HT-29 (cell line): ENCODE measurements at places on chromosomes 3 and 15. TPM values are rescaled to one million over a fixed set of nuclear protein-coding genes. Genes with fewer than 3 reads are reported as not detected.

C2CD4A gene
- 0.10 and 0.58 TPM in 2 replicates for total RNA-seq

LHFPL4 gene
- total RNA-seq: not detected in 2 replicates

TCAIM gene
- 8.2 and 13.7 TPM in 2 replicates for total RNA-seq

SEMA3G gene
- 0.15 and 0.31 TPM in 2 replicates for total RNA-seq

STRIT1 gene
- not detected in 2 replicates for total RNA-seq

CFAP100 gene
- 0.64 and 2.3 TPM in 2 replicates for total RNA-seq

TXNRD3 gene
- 3.2 and 4.5 TPM in 2 replicates for total RNA-seq

DAZL gene
- total RNA-seq: not detected in 2 replicates

C3orf80 gene
- not detected in 2 replicates for total RNA-seq

CHRNA7 gene
- total RNA-seq: 2.4 and 8.6 TPM in 2 replicates

ZIC4 gene
- not detected in 2 replicates for total RNA-seq

PDCD7 gene
- 9.8 and 9.9 TPM in 2 replicates for total RNA-seq

A4GNT gene
- not detected in 2 replicates for total RNA-seq

DNA sequence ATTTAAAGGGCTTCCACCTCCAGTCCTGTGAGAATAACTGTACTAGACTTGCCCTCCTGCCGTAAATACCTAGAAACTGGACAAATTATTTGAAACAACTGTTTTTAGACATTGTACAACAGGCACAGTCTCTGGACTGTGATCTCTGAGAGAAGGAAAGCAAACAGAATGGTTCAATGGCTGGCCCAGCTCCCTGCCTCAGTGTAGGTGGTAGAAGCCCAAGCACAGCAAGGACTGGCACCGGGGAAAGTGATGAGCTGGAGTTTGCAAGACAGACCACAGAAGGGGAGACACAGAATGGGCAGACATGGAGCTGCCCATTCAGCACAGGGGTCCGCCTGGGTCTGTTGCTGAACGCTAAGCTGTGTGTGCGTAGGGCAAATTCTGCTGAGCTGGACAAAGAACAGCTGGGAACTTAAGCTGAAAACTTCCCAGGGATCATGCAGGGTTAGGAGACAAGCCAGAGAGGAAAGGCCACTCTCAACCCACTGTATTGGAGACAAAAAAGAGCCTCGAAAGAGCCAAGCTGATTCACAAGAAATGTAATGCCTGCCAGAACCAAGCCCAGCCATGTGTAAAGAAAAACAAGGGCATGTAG lies 52.6 kb upstream of the SEC61A1 start:
- no peak for DNase-seq

- DNase-seq: no peak
Measured at GRCh38 chr3:58041826-58042324, 33.7 kb downstream of the FLNB start.

GRCh38 chr3:185353823-185354614 lies 8.9 kb upstream of the MAP3K13 start:
- peak; percentile 96 for DNase-seq

GRCh38 chr3:37906734-37907282 lies 45.1 kb downstream of the CTDSPL start:
- DNase-seq: no peak

GRCh38 chr15:70319466-70319865 lies 221.7 kb upstream of the TLE3 start:
- no peak for DNase-seq

- DNase-seq: no peak
Measured at GRCh38 chr15:100897221-100898151, 17.9 kb downstream of the ALDH1A3 start.

DNA sequence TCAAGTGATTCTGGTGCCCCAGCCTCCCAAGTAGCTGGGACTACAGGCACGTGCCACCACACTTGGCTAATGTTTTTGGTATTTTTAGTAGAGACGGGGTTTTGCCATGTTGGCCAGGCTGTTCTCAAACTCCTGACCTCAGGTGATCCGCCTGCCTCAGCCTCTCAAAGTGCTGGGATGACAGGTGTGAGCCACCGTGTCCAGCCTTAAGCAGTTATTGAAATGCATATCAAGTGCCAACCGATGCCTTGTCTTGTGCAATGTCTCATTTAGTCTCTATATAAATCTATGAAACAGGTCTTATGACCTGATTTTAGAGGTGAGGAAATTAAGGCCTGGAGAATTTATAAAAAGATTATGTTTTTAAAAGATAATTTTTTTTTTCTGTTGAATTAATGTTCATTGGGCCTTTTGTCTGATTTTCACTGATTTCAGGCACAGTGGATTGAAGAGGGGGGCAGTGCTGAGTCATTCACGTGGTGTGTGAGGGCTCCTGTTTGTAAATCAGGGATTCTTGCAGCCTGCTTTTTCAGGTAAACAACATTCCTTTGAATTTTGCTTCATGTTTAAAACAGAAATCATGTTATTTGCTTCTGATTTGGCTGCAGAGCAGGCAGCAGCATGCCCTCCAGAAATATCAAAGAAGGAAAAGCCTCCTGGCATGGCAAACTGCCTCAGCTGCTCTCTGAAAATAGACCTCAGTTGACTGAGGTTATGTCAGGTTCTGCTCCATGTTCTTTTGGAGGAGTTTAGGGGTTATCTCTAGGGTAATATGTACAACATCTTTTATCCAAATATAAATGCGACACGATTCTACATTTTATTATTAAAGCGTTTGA lies 407.0 kb upstream of the RGMA start:
- no peak for DNase-seq

GRCh38 chr3:151501171-151501922 lies 40.5 kb upstream of the IGSF10 start:
- DNase-seq: no peak

GRCh38 chr15:35852818-35853624 lies 307.1 kb upstream of the DPH6 start:
- DNase-seq: no peak

DNA sequence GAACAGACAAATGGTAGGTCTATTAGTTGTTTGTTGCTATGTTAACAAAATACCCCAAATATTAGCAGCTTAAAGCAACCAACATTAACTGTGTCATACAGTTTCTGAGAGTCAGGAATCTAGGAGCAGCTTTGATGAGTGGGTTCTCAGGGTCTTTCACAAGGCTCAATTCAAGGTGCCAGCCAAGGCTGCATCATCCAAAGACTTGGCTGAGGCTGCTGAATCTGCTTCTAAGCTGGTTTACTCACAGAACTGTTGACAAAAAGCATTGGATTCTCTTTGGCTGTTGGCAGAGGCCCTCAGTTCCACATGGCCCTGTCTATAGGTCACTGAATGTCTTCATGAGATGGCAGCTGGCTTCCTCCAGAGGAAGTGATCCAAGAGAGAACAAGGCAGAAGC lies 40.3 kb upstream of the TSC22D2 start:
- no peak for DNase-seq

- DNase-seq: no peak
Measured at GRCh38 chr3:47001731-47002170, 22.3 kb downstream of the NBEAL2 start.

DNA sequence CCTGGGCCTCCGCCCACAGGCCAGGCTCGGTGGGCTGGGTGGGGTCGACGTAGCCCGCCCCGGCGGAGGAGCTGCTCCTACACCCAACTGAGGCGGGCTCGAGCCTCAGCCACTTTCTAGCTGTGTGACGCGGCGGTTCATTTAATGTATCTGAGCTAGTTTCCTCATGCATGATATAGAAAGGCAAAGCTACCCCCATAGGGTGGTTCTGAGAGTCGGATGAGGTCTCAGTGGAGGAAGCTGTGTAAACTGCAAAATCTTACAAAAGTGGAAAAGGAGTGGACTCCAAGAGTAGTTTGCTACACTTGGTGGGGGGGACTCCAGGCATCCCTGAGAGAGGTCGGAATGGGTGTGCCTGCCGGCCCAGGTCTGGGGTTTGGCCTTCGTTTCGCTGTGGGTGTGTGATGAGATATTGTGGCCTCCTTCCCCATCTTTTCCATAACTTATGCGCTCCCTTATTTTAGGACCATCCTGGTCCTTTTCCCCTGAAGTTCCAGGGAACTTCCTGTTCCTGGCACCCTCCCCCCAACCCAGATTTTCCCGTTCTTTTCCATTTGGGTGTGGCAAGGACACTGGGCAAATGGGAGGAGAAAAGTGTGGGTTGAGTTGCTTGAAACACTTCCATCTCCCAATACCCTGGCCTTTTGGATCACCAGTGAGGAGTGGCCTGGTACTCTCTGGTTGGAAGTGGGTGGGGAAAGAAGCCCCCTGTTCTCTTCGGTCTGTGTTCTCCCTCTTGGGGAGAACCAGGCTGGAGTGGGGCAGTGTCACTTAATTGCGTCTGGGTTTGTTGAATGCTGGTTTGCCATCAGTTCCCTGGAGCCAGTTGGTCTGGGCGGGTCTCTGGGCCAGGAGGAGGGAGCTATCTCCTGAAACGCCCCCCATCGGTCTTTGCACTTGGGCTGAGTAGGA lies 1.1 kb downstream of the PDIA5 start:
- peak; percentile 57 for DNase-seq

DNA sequence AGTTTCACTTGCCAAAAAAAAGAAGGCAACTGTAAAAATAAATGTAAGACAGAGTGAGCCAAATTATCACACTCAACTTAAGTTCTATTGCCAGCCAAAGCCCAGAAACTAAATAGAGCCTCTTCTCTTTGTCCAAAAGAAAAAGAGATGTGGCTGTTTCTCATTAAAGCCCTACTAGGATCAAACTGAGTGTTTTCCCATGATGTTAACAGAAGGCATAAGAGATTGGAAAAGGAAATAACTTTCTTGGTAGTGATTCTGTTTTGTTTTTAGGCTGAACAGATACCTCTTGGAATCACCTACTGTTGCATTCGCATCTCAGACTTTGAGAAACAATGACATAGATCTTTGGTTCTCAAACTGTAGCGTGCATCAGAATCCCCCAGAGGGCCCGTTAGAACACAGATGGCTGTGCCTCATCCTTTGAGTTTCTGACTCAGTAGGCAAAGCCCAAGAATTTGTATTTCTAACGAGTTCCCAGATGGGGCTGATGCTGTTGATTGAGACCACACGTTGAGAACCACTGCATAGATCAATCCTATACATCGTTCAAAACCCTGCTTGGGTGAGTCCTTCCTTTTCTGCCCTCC lies 42.5 kb upstream of the SRGAP3 start:
- DNase-seq: no peak

- peak; percentile 16 for DNase-seq
Measured at GRCh38 chr3:115518100-115518852, 105.0 kb upstream of the GAP43 start.

GRCh38 chr15:99054892-99055291 lies 47.3 kb upstream of the PGPEP1L start:
- DNase-seq: no peak

GRCh38 chr3:149487598-149488197 lies 13.2 kb downstream of the TM4SF4 start:
- DNase-seq: peak; percentile 72

DNA sequence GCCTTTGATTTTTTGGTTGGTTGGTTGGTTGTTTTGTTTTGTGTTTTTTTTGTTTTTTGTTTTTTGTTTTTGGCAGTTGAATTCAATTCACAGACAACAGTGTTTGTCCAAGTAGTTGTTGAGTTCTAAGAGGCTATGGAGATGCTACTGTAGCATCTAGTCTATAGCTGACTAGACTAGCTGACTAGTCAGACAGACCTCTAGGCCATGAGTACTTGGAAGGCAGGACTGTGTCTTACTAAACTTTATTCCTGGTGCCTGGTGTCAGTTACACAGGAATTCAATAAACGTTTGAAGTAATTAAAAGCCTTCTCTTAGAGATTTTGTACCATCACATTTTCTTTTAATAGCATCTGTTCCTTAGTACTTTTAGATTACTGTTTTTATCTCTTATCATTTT lies 35.7 kb downstream of the RNF13 start:
- no peak for DNase-seq

DNA sequence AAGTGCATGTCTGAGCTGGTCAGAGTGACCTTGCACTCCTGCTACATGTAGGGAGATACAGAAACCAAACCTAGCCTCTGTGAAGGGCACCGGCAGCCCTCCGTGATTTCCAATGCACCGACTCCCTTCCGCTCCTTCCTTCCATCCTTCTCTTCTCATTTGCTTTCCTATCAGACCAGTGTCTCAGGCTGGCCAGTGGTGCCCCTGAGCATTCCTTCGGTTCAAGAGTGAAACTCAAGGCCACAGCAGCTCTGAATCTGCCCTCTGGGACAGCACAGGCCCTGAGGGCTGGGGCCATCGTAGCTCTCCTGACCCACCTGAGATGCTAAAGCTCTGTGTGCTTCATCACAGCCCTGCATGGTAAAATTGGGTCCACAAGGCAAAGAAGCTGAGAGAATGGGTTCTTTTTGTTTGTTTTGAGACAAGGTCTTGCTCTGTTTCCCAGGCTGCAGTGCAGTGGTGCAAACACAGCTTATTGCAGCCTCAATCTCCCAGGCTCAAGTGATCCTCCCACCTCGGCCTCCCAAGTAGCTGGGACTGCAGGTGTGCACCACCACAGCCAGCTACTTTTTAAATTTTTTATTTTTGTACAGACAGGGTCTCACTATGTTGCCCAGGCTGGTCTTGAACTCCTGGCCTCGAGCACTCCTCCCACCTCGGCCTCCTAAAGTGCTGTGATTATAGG lies 2.3 kb upstream of the BMF start:
- DNase-seq: no peak

- no peak for DNase-seq
Measured at GRCh38 chr15:78233496-78233895, 869 bp downstream of the ACSBG1 start.
